ENCODE measurements at places on chromosomes 12 and 14. TPM values are rescaled to one million over a fixed set of nuclear protein-coding genes. Genes with fewer than 3 reads are reported as not detected.

KRT75 gene
- 0.21 TPM for total RNA-seq

- DNase-seq = no peak
These were observed 1703.1 kb upstream of the FLRT2 start for GRCh38 chr14:83826838-83827237.

DNA sequence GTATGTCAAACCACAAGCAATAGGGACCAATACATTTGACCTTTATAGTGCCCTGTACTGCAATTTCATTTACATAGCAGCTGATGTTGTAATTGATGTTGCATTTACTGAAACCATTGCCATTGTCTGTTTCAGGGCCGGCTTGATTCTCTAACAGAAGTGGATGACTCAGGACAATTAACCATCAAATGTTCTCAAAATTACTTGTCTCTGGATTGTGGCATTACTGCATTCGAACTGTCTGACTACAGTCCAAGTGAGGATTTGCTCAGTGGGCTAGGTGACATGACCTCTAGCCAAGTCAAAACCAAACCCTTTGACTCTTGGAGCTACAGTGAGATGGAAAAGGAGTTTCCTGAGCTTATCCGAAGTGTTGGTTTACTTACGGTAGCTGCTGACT, 216.0 kb downstream of the AKAP6 start:
- no peak for DNase-seq

GNG2 gene
- 45.1 TPM for total RNA-seq

DNA sequence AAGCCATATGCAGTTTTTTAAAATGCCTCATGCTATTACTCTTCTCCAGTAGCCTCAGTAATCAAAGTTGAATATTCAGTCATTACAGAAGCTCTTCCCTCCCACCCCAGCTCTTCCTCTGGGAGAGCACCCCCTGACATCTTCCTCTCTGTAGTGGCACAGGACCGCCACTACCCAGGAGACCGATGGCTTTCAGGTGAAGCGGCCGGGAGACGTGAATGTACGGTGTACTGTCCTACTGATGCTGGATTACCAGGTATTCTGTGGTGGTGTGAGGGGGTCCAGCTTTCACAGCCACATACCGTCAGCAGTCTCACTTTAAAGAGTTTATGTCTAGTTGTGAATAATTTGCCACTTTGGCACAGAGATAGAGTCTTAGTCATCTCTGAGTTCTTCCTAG, 4.6 kb downstream of the SMARCD1 start:
- DNase-seq = no peak

HNF1A gene
- not detected for total RNA-seq

GRCh38 chr12:111330800-111331752, 37.8 kb downstream of the PHETA1 start:
- DNase-seq = peak; percentile 45

- peak; percentile 48 for DNase-seq
These were observed 14.3 kb upstream of the RIC8B start for GRCh38 chr12:106760184-106760531.

GNB3 gene
- 5.8 TPM for total RNA-seq

REM2 gene
- 0.72 TPM for total RNA-seq

GRIN2B gene
- 0.31 TPM for total RNA-seq

DNA sequence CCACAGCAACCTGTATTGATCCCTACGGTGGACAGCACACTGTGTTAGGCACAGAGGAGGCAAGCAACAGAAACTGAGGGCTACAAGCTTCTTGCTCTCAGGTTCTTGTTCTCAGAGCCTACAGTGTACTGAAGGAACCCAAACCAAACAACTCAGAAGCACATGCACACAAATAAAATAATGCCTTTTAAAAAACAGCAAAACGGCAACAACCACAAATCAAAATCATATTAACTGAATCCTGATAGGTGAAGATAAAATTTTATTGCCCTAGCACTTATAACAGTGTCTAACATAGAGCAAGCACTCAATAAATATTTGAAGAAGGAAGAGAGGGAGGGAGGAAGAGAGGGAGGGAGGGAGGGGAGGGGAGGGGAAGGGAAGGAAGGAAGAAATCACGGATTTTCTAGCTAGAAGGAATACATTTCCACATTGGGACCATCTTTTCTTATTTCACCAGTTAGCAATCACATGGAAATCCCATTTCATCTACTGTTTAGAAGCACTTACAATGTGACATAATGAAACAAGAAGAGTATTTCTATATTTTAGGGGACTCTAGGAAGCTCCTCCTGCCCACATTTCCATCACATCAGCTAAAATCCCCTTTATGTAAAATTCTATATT, 27.2 kb downstream of the DMAC2L start:
- no peak for DNase-seq

- DNase-seq = peak; percentile 70
These were observed at the start of gene PIK3C2G for GRCh38 chr12:18261273-18261672. Gene PIK3C2G (plus strand): TSS chr12:18261518. CDS start chr12:18282082, 20,564 bp downstream.

DNA sequence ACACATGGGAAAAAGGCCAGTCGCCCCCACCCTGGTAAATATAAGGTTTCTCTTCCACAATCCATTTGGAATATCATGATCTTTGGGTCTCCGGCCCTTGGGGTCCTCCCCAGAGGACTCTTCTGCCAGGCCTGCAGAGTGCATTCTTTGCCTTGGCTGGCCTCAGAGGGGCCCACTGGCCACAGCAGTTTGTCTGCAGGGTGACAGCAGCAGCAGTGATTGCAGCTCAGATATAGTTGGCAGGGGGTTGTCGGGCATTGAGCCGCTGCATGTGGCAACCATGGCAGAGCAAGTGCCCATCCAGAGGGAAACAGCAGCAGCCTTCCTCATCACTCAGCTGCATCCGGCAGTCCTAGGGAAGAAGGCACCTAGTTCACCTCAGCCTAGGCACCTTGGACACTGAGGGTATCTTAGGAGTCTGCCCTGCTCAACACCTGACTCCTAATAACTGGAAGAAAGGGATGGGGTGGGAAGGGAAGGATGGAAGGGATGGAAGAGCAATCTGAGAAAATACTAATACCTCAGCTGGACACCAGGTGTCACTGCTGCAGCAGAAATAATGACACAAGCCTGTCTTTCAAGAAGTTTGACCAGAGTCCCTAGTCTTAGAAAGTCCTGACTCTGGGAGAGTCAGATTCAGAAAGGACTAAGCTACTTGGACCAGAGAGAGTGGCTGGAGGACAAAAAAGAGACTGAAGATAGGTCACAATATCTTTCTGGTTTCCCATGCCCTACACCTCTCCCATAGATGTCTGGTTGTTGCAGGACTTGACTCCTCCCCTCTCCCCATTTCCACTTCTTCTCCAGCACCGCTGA, 8.9 kb downstream of the AJUBA start:
- peak; percentile 83 for DNase-seq

DNA sequence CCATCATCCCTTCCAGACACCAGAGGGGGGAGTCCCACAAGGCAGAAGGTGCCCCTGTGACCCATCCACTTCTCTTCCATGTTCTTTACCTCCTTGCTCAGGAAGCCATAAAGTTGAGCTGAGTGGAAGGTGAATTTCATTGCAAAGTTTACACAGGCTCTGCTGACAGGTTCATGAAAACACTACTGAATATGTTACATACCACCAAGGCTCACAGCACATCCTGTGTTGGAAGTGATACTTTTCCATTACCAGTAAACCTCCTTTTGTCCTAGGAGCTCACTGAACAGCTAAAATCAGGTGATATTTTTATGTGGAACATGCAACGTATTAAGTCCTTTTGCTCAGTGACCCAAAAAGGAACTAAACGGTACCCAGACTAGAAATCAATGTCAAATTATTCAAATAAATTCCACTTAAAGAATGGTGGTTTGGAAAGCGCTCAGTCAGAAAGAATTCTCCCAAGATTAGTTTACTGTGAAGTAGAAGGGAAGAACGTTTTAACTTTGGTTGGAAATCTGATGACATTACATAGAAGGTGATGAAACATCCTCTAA, 196.2 kb upstream of the NUDT4 start:
- DNase-seq = no peak

DNA sequence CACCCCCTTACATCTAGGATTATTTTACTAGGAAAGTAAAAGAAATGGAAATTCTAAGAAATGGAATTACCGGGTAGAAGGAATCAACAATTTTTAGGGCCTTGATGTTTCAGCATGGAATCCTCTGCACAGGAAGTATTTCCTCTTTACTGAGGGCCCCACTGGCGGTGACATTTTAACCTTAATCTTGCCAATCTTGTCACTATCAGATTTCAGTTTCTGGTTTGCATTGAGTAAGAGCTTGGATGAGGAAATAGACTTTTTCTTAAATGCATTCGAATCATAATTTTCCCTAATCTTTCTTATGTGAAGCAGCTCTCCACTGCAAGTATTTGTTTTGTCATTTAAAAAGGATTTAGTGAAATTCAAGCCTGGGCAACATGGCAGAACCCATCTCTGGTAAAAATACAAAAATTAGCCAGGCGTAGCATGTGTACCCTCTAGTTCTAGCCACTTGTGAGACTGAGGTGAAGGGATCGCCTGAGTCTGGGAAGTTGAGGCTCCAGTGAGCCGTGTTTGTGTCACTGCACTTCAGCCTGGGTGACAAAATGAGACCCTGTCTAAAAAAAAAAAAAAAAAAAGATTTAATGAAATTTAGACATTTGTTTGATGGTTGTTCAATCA, 40.7 kb downstream of the TPCN1 start:
- no peak for DNase-seq

GRCh38 chr14:43591776-43592175, 915.3 kb downstream of the FSCB start:
- no peak for DNase-seq

AMDHD1 gene
- not detected for total RNA-seq

NOVA1 gene
- total RNA-seq = 15.5 TPM

GRCh38 chr14:23300687-23301223, 1.9 kb downstream of the PPP1R3E start:
- no peak for DNase-seq

SRRM4 gene
- 0.31 TPM for total RNA-seq

DNA sequence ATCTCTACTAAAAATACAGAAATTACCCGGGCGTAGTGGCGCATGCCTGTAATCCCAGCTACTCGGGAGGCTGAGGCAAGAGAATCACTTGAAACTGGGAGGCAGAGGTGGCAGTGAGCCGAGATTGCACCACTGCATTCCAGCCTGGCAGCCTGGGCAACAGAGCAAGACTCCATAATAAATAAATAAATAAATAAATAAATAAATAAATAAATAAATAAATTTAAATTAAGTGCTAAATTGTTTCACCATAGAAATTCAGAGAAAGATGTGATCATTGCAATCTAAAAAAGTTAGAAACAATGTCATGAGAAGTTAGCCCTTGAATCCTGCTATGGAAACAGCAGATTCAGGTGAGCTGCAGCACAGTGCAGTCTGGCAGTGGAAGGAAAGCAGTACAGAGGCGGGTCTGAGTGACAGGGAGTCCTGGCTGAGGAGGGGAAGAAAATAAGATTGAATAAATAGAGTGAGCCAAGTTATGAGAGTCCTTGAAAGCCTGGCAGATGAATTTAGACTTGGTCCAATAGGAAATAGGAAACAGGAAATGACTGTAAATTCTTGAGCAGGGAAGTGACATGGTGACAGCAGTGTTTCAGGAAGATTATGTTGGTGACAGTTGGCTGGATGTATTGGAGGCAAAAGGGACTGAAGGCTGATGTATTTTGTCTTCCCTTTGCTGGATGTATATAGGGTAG, 241.5 kb downstream of the GXYLT1 start:
- DNase-seq = no peak

TTC9 gene
- 4.2 TPM for total RNA-seq

TCL1B gene
- not detected for total RNA-seq
